ENCODE measurements at places on chromosomes 5 and 9.
A peak's percentile ranks its signal among the peaks of the same experiment; 100 is the strongest.

- DNase-seq, result peak; percentile 42
These were observed 71.3 kb downstream of the TMC1 start for GRCh38 chr9:72592502-72593403.

DNA sequence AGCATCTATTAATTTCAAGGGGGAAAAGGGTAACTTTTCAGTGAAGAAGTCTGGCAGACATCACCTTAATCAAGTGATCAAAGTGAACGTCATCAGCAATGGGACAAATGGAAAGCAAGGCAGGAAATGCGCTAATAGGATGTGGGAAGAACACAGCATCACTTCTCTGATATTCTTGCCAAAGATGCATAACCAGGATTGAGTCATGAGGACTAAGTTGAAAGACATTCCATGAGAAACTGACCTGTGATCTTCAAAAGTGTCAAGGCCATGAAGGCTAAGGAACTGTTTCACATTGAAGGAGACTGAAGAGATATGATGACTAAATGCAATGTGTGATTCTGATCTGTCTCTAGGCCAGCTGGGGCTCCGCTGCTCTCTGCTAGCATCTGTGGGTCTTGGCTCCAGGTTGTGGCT lies 92.9 kb downstream of the NDFIP1 start:
- no peak for DNase-seq

DNA sequence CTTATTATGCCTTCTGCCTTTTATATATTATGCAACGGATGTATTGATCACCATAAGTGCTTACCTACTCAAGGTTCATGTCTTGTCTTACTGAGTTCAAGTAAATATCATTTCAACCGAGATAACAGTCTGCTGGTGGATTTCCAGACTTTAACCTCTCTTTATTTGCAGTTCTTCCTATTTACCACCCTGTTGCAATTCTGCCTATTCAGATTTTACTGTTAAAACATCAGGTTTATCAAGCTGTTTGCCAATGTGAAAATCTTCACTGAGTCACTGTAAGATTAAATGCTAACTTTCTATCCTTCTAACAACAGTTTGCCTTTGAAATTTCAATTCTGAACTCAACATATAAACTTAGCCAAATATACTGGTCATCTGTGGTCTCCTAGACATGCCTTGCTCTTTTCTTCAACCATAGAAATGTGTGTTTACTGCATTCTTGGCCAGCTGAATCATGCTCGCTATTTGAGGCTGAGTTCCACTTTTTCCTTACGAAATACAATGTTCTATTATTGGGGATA lies 471.7 kb upstream of the RORB start:
- no peak for DNase-seq

GRCh38 chr9:134864821-134865190 lies 15.8 kb upstream of the FCN2 start:
- DNase-seq, result no peak

- no peak for DNase-seq
These were observed 110.7 kb downstream of the CCDC192 start for GRCh38 chr5:127813633-127814587.
